ENCODE measurements at places on chromosomes 11 and 22.

- no peak for DNase-seq
These were observed 60.0 kb upstream of the SPON1 start for GRCh38 chr11:13902523-13902922.

DNA sequence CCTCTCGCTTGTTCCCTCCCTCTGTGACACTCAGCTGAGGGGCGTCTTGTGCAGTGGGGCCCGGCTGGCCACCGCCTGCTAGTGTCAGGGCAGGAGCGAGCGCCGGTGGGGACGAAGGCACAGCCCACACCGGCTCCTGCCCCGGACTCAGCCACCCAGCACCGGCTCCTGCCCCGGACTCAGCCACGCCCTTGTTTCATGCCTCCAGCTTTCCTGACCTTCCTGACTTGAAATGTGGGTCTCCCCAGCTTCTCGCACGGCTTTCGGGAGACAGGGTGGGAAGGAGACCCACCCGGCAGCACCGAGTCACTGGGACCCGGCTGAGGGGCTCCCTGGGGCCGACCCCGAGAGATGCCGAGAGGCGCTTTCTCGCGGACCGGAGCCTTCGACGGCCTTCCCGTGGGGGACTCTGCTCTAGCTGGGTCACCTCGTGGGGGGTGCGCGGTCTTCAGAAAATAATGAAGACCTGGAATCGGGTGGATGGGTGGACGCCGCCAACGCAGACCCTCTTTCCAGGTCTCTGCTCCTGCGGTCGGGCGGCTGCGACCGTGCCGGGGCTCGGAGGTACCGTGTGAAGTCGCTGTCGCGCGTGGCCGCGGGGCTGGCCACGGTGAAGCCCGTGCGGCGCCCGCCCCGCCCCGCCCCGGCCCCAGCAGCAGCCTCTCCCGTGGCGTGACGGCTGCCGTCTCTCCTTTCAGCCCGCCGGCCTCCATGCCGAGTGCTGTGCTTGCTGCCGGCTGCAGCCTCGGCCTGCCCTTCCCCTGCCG lies 10.2 kb downstream of the GLB1L2 start:
- DNase-seq, result no peak

GRCh38 chr11:40023724-40024123 lies 1435.7 kb downstream of the LRRC4C start:
- no peak for DNase-seq

- no peak for DNase-seq
These were observed 5.3 kb downstream of the SYNGR1 start for GRCh38 chr22:39355080-39355479.

DNA sequence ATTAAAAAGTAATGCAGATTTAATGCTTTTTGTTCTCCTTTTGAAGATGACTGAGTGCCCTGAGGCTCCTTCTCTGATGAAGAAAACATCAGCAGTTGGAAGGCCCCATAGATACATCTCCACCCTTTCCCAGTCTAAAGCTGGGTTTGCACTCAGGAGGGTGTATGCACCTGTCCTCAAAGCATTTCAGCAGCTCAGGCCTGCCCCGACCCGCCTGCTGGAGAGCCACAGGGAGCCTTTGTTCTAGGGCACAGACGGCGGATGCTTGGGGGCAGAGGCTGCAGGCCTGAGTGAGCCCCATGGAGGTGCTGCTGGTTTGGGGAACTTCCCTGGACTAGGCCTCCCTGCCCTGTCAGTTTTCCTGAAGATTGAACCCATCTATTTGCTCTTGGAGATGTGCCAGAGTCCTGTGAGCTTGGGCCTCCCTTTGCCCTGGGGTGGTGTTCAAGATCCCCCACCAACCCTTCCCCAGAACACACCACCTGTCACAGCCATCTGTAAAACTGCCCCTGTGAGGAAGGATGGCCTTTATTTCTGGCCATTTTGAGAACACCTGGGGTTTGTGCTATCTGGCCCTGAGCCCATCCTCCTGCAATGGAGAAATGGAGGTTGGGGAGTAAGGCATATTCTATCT lies 160.0 kb downstream of the NAV2 start:
- no peak for DNase-seq

DNA sequence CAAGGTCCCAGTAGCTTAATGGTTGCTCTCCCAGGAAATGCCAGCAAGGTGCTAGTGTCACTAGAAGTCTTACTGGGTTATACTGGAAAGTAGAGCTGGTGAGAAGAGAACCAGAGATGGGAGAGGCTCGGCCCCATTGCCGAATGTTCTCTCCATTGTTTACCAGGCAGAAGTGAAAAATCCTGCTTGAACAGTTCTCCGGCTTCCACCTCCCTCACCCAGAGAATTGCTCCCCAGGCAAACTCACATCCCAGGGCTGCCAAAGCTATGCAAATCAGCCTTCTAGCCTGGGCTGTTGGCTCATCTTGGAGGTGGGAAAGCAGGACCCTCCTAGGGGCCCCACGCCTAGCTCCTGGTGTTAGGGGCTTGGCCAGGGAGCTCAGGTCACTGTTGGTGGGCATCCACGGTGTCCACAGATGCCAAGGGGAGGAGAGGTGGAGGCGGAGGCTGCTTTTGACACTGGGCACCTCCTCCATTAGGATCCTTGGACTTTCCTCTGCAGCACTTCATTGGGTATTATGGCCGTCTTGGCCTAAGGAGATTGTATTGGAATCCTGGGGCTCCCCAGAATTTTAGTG lies 20.1 kb downstream of the POU2F3 start:
- no peak for DNase-seq

DNA sequence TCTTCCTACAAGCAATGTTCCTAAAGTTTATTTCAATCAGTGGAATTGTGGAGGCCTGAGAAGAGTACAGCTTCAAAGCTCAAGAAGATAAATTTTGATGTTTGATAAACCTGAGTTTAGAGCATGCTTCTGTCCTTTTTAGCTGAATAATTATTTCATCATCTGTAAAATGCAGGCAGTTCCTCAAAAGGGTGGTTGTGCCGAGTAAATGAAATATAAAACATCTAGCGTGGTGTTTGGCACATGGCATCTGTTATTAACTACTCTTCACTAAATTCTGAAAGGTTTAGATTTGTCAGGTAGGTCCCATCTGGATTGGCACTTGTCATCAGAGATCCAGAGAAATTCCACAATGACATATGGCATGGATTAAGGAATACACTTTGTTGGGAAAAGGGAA lies 155.1 kb downstream of the DDX10 start:
- DNase-seq, result no peak

- DNase-seq, result no peak
These were observed 12.9 kb downstream of the CRYBB2 start for GRCh38 chr22:25232301-25232700.

DNA sequence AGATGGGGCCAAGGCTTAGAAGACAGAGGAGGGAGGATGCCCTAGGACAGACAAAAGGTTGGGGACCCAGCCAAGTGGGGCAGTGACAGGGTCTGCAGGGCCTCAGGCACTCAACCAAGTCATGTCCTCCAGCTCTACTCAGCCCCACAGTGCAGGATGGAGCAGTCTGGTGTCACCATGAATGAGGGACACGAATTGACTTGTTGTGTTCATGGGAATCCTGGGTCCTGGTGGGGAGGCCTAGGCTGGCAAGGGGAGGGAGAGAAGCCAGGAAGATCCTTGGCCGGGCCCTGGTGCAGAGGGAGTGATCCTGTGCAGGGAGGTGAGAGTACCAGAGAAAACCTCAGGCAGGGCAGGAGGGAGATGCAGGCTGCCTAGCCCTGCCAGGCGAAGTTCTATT lies 12.0 kb downstream of the P2RY6 start:
- DNase-seq, result no peak

GRCh38 chr11:16027621-16028020 lies 328.7 kb downstream of the SOX6 start:
- DNase-seq, result no peak

Data from activated naive CD4-positive, alpha-beta T cell treated with anti-CD3 and anti-CD28 coated beads, Interleukin-2, amount 50 U/mL, for 16 hours (primary cell).